H4 (cell line): ENCODE measurements at places on chromosomes 5 and 9. TPM values are rescaled to one million over a fixed set of nuclear protein-coding genes. Genes with fewer than 3 reads are reported as not detected.
A peak's percentile ranks its signal among the peaks of the same experiment; 100 is the strongest.

The FGF10 gene
- not detected in 2 replicates for total RNA-seq

GRCh38 chr5:34580983-34581382 lies 75.1 kb upstream of the RAI14 start:
- no peak for DNase-seq

The DDX4 gene
- total RNA-seq = not detected in 2 replicates

- peak; percentile 8 for DNase-seq
Measured at GRCh38 chr5:65364907-65365306, 116.8 kb downstream of the ADAMTS6 start.

The SPINK4 gene
- 4.5 TPM in 1 of 2 replicates, not detected in the other for total RNA-seq

- no peak for DNase-seq
Measured at GRCh38 chr9:68551191-68551590, 10.5 kb upstream of the TMEM252 start.

DNA sequence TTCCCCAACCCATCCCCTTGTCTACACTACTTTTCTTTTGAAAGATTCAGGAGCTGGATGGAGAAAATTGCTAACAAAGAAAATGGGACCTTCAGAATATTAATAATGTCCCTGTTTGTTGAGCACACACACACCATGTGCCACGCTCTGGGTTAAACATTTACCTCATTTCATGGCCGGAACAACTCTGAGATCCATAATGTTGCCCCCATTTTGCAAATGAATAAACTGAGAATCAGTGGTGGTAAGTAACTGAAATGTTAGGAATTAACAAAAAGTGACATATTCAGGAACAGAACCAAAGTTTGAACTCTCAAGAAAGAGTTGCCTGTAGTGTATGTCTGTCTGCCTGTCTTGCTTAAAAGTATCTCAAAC lies 51.4 kb upstream of the SMAD5 start:
- no peak for DNase-seq

The AHRR gene
- total RNA-seq = 10.8 and 12.9 TPM in 2 replicates

DNA sequence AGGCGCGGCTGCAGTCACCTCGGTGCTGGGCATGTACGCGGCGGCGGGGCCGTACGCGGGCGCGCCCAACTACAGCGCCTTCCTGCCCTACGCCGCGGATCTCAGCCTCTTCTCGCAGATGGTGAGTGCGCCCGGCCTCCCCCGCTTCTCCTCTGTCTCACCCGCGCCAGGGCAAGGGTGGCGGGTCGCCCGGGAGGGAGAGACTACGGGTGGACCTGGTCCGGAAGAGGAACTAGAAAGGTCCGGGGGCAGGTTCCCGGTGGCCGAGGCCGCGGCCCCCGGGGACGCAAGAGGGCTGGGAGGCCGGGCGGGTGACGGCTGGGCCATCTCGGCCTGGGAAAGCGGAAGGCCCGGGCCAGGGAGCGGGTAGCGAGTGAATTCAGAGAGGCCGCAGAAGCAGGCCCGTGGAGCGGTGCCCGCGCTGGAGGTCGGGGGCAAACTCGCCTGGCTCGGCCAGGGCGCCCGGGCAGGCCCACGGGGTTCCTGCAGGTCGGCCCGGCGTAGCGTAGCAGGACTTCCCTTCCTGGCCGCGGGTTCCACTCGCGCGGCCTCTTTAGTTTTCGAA lies 711 bp downstream of the IRX1 start:
- no peak for DNase-seq

- peak; percentile 68 for DNase-seq
Measured at GRCh38 chr5:39376293-39376714, 12.0 kb upstream of the C9 start.

DNA sequence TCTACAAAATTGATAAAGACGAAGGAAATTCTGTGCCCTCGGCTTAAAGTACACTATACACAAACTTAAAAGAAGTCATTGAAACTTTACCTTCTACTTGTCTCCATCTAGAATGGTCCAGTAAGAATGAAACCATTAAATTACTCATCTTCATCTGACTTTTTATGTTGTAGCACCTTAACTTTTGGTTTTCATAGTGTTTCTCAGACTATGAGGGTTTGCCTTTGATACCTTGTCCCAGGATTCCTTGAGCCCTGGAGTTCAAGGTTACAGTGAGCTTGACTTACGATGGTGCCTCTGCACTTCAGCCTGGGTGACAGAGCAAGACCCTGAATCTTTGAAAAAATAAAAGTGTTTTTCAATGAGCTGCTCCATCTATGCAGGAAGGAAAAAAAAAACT lies 132.2 kb downstream of the CDC42SE2 start:
- no peak for DNase-seq

DNA sequence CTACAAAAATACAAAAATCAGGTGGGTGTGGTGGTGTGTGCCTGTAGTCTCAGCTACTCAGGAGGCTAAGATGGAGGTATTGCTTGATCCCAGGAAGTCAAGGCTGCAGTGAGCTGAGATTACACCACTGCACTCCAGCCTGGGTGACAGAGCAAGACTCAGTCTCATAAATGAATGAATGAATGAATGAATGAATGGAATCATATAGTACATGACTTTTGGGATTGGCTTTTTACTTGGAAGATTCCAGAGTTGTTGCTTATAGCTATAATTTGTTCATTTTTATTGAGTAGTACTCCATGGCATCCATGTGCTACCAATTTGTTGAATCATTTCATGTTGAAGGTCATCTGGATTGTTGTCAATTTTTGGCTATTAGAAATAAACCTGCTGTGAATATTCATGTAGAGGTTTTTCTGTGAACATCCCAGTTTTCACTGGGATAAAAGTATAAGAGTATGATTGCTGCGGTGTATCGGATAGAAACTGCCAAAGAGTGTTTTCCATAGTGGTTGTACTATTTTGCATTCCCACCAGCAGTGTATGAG lies 19.9 kb downstream of the ERBIN start:
- no peak for DNase-seq

DNA sequence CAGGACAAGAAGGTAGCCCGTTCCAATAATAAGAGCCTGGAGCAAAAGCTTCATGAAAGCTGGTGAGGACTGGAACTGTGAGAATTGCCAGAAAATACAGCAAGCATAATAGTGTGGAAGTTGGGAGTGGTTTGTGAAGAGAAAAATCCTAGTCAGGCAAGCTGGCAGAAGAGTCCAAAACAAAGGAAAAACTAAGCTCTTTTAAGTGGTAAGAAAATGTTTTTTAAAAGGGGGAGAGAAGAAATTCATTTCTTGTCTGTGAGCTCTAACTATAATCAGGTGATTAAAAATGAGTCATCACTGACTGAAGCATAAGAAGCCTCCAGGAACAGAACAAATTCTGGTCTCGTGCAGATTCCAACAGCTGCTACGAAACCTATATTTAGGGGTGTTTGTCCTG lies 102.6 kb downstream of the CAAP1 start:
- DNase-seq = peak; percentile 8

DNA sequence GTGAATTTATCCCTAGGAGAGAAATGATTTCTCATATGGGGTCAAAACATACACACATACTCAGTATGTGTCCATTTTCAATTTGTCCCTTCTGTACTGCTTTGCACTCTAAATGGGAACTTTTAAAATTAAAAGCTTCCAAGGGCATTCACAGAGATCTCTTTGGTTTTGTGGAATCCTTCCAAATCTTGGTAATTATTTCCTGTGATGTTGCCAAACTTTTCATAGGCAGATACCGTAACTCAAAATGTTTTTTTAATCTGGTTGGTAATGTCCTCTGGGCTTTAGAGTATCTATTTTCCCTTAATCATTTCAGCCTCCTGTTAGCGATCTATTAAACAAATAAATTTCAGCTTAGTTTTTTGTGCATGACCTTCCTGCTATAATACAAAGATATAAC lies 282.4 kb downstream of the ARHGEF28 start:
- no peak for DNase-seq
